ENCODE measurements at places on chromosomes 2 and 18.

GRCh38 chr2:162828545-162828944 is 10.0 kb downstream of the KCNH7 start:
- DNase-seq, result no peak

- no peak for DNase-seq
Measured at GRCh38 chr2:7691961-7692656, 774.9 kb downstream of the RNF144A start.

DNA sequence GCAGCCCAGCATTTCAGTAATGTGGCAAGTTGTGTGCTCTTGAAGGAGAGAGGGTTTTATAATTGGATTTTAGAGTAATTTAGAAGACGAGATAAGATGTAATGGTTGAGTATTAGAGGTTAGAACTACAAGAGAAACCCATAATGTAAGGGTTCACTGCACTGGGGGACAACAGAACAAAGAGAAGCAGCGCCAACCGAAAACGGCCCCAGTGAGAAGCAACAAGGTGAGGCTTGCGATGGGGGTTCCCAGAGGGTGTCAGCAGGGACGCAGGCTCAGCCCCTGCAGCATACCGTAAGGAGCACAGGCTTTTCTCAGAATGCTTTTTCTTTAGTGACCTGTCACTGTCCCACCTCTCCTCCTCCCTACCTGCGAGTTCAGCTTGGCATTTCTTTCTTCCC is 183.9 kb upstream of the ETAA1 start:
- peak; percentile 38 for DNase-seq

DNA sequence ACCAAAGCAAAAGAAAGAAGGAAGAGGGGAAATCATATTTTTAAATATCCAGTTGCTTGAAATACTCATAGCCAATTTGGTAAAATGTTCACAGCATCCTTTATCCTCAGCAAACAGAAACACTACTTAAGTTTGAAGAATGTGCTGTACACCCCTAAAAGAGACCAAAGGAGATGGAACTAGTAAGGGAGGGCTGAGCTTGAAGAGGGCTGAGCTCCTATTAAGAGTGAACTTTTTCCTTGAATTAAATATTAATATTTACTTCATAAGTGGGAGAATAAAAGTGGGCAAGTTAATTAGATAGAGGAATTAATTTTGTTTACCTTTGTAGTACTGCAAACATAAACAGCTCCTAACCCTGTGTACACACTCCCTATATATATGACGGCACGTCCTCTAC is 7.0 kb downstream of the EVX2 start:
- no peak for DNase-seq

- DNase-seq, result no peak
Measured at GRCh38 chr2:96095116-96095636, 21.2 kb downstream of the ADRA2B start.

DNA sequence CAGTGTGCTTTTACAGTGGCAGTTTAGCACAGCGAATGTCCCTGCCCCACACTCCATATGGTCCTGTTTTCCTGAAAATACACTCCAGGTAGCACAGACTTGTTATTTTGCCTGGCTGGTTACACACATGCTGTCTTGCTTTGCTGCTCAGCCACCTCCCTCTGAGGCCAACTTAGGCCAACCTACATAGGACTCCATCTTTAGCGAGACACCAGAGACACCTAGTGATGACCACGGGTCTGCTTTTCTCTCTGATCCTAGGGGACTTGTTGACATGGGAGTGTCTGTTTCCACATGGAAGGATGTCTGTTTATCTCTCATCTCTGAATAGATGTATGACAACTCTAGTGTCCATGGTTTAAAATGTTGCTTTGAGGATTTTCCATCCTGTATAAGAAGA is 43.3 kb downstream of the PLEKHB2 start:
- peak; percentile 25 for DNase-seq

All from NCI-H2227 treated with DMSO at 0.1 percent for 48 hours (cell line).